Heart left ventricle (tissue), 16 donors: ENCODE measurements at places on chromosomes 1 and 21.

GRCh38 chr1:91803123-91803522 is 82.8 kb downstream of the TGFBR3 start:
- DNase-seq = no peak

DNA sequence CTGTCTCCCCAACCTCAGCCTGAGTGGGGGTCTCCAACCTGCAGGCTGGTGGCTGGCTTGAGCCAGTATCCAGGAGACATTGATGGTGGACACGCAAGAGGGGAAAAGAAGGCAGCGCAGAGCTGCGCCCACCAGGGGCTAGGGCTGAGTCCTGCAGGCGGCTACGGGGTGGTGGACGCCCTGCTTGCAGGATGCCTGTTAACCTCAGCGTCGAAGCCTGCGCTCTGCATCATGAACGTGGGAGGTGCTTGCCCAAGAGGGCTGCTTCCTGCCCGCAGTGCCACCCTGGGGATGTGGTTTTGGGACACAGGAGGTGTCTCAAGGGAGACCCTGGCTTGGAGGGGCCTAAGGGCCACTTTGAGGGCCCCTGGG is 11.6 kb downstream of the CFAP410 start:
- no peak for DNase-seq

DNA sequence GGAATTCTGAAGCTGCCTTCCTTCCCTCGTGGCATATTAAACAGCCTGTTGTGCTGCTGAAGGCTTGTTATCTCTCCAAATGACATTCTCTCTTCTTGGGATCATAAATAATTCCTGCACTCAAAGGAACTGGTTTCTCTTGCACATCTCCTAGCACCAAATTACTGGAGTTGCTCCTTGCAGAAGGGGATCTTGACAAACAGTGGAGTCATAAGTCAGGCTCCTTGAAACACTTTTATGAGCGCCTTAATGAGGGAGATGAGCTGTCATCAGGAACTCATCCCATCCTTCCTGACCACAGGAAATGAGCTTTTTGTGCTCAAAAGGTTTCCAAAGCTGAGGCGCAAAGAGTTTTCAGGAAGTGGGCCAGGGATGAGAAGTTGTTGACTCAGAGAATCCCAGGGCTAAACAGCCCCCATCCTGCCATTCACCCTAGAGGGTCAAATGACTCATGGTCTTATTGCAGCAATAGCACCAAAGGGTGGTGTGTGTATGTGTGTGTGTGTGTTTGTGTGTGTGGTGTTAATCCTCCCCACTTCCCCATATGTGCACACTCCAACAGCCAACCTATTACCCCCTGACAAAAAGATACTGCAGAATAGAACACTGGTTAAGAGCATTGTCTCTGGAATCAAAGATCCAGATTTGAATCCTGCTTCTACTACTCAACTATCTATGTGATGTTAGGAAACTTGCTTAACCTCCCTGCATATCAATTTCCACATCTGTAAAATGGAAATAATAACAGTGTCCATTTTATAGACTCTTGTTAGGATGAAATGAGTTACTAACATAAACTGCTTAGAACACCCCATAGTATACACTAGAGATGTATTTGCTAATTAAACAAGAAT is 2.8 kb upstream of the PHC2 start:
- DNase-seq = peak; percentile 33

DNA sequence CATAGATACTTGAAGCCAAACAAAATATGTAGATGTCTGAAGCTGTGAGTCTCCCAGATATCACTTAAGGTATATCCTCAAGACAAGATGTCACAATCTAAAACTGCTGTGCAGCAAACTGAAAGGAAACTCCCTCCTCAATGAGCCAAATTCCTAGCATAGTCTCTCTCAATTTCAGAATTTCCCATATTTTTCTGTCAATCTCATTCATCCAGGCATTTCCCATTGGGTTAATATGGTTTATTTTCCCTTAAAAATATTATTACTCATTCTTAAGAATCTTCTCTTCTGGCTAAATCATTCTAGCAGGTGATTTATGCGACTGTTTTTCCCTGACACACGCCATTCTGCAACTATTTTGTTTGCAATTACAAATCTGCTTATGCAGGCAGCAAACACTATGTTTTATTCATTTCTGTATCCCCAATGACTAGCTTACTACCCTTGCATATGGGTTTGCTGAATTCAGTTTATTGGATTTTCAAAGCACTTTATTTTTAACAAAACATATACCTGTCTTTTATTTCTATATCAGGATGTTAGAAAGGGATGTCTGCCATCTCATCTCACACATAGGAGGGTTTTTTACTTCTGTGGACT is 69.9 kb downstream of the TNFSF4 start:
- DNase-seq = no peak

DNA sequence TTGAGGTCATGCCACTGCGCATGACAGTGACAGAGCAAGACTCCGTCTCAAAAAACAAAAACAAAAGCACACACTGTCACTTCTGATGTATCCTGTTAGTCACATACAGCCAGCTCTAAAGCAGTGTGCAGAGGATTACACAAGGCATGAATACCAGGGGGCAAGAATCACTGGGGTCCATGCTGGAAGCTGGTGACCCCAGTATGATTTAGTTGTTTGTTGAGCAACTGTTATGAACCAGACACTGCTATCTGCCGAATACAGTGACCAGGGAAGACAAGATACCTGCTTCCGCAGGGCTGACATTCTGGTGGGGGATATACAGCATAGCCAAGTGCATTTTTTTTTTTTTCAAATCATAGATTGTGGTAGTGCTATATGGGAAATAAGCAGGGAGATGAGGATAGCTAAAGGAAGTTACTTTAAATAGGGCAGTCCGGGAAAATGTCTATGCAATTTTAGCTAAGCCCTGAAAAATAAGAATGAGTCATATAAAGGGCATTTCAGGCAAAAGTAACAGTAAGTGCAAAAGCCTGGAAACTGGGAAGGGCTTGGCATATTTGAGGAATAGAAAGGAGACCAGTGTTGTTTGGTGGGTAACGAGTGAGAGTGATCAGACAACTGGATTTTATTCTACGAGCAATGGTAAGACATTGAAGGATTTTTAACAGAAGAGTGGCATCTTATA is 69.7 kb downstream of the ADSS2 start:
- no peak for DNase-seq

DNA sequence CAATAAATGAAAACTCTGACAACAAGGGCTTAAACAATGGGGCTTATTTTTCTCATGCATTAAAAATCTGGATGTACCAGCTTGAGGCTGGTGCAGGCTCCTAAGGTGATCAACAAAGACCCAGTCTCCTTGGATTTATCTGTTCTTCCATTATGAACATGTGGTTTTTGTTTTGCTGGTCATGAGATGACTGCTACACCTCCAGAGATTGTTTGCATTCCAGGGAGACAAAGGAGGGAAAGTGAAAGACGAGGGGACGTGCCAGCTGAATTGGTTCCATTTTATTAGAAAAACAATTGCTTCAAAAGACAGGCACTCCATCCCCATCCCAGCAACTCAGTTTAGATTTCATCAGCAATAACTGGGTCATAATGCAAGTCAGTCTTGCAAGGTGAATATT is 90.9 kb upstream of the KCNK1 start:
- no peak for DNase-seq

- no peak for DNase-seq
These were observed 611 bp upstream of the PIK3C2B start for GRCh38 chr1:204495078-204495753.

DNA sequence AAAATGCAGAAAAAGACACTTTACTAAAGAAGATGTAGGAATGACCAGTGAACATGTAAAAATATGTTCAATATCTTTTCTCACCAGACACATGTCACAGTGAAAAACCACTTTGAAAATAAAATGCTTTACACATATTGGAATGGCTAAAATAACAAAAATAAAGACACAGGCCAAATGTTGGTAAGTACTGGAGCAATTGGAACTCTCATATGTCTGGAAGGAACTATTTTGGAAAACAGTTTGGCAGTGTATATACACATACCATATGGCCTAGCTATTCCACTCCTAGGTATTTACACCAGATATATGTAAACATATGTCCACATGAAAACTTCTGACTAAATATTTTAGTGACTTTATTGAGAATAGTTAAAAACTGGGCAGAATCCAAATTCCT is 927.2 kb downstream of the BRINP3 start:
- no peak for DNase-seq

- DNase-seq = no peak
These were observed 344.0 kb downstream of the CHRM3 start for GRCh38 chr1:239730378-239730777.

DNA sequence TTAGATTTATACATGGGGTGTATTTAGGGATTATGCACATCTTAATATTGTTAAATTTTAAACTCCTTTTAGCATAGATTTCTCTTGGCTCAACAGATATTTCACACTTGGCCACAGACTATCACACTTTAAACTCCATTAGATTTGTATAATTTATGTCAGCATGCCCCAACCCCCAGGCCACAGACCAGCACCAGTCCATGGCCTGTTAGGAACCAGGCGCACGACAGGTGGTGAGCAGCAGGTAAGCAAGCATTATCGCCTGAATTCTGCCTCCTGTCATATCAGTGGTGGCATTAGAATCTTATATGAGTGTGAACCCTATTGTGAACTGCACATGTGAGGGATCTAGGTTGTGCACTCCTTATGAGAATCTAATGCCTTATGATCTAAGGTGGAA is 34.8 kb downstream of the SUCO start:
- DNase-seq = no peak

DNA sequence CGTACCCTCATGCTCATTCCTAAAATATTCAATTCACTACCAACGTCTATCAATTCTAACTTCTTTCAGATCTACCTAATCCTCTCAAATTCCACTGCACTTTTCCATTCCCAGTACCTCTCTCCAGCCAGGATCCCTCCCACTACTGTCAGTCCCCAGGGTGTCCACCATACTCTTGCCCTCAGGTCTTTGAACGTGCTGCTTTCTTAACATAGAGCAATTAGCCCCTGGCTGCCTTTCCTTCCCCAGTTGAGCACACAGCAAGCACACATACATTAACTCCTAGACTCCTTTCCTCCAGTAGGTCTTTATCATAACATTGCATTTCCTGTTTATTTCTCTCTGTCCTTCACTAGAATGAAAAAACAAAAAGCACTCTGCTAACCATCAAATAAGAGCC is 126.7 kb downstream of the NTNG1 start:
- DNase-seq = no peak

DNA sequence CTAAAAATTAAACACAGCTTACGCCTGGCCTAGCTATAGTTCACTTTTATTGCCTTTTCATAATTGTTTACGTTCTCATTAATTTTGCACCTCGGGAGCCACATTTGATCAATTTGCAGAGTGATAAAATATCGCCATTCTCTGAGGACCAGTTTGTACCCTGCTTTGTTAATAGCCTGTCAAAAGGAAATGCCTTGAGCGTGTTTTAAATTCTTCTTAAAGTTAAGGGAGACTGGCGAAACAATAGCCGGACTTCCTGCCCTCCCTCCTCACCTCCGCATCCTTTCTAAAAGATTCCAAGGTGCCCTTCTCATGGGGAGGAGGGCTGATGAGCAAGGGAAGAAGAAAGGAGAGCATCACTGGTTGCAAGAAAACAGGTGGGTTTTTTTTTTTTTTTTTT is 271.6 kb downstream of the KCNJ6 start:
- DNase-seq = no peak

DNA sequence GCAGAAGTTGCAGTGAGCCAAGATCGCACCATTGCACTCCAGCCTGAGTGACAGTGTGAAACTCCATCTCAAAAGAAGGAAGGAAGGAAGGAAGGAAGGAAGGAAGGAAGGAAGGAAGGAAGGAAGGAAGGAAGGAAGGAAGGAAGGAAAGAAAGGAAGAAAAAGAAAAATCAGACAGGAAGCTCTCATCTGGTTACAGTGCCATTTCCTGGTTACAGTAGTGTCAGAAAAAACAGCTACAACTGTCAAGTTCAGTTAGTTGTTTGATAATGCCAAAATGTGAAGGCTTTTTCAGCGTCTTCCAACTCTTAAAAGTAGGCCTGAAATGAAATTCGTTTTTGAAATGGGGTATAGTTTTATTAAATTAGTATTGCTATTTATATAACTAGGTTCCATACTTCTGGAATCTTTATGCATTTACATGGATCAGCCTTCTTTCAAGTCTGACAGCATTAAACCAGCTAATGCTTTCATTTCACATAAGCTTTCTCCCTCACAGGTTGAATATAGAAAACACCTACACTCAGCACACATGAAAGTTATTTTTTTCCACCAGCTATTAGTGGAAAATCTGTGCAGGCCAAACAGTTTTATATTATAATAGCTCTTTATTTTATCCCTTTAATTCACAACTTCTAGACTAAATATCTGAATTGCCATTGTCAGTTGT is 21.2 kb downstream of the PTPN22 start:
- DNase-seq = no peak
